ENCODE measurements at places on chromosomes 16 and 17.

- no peak for DNase-seq
Observed at GRCh38 chr17:57344261-57344660, 87.9 kb downstream of the MSI2 start.

DNA sequence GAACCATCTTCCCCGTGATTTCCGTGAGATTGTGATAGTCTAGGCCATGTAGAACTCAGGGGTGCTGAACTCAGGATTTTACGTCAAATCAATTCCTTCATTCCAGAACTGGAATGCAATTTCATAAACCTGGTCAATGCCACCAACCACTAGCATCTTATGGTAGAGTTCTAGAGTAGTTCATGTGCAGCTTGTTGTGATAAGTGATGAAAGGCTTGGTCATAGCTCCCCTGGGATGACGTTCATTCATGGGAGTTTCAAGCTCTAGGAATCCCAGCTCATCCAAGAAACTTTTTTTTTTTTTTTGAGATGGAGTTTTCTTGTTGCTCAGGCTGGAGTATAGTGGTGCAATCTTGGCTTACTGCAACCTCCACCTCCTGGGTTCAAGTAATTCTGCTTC lies 3.7 kb upstream of the DPEP2 start:
- DNase-seq = no peak

- DNase-seq = no peak
Observed at GRCh38 chr16:31186176-31186575, 6.2 kb downstream of the FUS start.

- no peak for DNase-seq
Observed at GRCh38 chr16:67425580-67425979, 5.3 kb upstream of the HSD11B2 start.

DNA sequence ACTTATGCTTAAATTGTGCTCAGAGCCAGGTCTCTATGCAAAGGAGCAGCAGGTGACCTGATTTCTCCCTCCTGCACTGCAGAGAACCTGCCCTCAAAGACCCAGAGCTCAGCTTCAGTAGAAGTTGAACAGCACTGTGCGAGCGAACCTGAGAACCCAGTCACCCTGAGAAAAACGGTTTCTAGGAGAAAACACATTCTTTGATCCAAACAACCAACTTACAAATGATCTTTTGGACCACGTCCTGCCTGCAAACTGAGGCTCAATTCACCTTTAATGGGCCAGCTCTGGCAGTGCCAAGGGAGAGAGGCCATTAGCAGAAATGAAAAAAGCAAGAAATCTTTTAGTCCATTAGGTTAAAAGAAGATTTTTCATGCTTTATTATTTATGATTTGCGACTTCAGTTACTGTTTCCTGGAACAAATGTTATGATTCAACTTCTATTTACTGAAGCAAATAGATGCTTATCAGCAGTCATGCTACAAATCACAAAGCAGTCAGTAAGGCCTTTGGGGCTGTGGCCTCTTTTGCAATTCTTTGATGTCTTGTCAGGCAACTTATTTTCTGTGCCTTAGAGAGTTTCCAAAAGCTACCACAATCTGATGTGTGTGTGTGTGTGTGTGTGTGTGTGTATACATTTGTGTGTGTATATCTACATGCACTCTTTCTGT lies 65.7 kb upstream of the LRRC37A3 start:
- no peak for DNase-seq

DNA sequence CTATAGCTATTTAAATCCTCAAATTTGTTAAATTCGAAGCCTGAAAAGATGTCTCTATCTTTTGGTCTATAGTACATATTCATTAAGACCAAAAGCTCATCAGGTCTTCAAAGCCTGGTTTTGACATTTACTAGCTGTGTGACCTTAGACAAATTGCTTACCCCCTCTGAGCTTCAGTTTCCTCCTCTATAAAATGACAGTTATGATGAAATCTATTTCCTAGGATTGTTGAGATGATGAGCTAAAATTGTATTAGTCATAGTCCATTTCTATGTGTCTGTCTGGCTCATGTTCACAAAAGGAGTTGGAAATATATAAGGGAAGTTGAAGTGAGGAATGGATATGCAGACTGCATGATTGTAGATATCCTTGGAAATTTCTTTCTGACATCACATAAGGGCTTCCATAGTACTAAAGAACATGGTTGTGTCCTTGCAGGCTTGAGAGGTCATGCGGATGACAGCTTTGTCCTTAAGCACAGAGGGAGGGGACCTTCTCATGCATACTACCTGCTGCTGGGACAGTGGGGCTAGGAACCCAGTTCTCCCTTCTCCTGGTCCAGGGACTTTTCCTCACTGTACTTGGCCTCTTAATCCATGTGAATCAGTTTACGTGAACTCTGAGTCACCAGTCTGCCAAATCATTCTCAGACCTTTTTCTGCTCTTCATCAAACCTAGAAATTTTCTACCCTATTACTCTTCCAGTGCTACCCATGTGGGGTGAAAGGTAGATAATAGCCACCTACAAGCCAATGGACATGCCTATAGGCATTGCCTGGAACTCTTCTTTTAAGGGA lies 487.5 kb upstream of the SALL1 start:
- DNase-seq = no peak

DNA sequence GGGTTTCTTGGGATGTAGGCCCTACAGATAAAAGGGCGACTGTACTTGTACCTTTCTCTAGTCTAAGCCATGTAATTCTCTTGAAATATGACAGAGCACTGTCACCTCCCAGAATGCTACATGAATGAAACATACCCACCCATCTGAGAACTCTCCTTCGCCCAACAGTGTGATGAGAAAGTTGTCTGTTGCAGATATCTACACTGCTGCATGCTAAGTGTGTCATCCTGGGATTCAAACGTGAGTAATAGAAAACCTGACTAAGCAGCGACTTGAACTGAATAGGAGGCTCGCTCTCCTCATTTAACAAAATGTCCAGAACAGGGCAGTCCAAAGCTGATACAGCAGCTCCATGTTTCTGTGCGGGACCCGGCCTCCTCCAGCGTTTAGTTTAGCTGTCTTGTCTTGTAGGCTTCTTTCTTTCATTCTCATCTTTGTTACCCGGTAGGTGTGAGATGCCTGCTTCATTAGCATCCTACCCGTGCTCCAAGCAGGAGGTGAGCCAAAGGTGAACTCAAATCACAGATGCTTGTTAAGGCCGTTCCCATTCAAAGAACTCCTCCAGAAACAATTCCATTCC lies 211.9 kb downstream of the PRKCA start:
- no peak for DNase-seq

DNA sequence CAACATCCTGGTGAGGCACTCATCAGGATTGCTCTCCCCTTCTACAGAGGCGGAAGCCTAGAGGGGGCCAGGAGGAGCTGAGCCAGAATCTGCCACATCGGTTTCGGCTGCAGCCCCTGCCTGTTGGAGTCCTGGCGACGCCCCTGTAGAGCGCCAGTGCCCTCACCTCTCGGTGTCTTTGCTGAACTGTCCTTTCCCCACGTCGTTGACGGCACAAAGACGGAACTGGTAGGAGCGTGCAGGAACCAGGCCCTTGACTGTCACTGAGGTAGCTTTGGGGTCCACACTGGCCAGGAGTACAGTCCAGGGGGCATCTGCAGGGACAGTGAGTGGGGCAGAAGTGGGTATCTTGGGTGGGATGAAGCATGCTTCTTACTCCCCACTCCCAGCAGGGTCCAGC lies 110.3 kb upstream of the CDC42EP4 start:
- DNase-seq = no peak

DNA sequence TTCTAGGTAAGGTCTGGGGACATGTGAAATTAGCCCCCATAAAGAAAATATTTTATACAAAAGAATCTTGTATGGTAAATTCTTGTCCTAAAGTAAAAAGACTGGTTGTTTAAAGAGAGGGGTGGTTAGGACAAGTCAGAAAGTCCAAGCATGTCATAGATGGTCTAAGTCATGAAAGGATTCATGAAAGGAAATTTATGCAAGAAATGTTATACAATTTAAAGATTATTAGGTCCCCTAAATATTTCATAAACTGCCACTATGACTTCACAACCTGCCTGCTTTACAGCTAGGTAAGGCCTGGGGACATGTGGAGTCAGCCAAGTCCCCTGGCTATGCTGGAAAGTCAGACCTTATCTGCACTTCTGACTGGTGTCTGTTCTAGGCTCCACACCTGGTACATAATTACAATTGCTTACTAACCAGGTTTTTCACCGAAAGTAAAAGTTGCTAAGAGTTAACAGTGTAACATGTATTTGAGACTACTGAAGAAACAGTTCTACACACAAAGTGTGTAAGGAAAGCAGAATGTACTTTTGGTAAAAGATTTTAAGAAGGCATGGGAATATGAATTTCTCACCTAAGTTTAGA lies 17.0 kb downstream of the N4BP1 start:
- no peak for DNase-seq

DNA sequence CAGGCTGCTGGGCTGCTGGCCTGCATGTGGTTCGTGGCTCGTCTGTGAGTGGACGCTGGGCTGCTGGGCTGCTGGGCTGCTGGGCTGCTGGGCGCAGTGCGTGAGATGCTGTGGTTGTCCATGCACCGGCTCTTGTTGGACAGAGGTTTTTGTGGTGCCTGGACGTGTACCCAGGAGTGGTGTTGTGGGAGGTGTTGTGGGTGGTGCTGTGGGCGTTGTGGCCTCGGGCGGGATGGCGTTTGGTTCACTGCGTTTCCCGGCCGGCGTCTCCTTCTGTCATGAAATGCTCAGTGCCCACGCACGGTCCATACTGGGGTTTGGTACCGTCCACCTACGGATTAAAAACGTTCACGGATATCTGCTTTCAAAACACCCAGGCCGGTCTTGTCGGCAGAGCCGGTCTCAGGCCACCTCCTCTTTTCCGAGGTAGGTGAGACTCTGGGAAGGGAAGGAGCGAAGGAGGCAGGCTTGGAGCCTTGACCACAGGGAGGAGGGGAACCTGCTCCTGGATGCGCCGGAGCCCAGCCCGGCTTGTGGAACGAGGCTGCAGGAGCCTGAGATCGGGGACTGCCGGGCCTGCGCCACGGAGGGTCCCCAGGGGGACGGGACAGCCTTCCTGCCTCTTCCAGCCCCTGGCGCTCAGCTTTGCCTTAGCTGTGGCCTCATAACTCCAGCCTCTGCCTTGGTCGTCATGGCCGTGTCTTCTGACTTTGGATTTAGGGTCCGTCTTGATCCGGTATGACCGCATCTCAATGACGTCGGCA lies 29.8 kb upstream of the GNG13 start:
- no peak for DNase-seq

GRCh38 chr16:84054916-84055315 lies 12.3 kb upstream of the SLC38A8 start:
- no peak for DNase-seq

- peak; percentile 74 for DNase-seq
Observed at GRCh38 chr17:74770498-74771318, 5.4 kb downstream of the NAT9 start.

GRCh38 chr16:85025781-85026653 lies 1.6 kb upstream of the KIAA0513 start:
- no peak for DNase-seq

DNA sequence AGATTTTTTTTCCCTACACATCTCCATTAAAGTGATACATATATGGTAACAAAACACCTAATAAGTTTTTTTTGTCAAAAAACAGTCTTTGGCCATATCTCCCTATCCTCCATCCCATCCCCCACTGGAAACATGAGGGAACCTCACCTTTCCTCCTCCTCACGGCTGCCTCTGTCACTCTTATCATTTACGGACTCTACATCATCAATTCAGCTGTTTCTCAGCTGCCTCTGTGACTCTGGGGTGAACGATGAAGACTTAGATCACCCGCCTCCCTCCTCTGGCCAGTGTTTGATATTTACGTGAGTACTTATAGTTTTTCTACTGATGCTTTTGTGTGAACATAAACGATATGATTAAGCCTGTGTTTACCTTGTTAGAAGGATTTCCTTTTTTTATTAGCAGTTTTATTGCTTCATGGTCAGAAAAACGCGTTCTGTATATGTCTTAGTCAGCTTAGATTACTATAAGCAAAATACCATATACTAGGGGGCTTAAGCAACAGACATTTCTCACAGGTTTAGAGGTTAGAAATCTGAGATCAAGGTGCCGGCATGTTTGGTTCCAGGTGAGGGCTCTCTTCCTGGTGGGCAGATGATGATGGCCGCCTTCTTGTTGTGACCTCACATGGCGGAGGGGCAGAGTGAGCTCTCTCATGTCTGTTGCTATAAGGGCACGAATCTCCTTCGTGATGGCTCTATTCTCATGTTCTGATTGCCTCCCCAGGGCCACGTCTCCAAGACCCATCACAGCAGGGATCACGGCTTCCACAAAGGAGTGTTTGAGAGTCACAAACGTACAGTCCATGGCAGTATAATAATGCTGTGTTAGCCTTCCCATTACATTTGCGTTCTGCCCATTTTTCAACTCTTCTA lies 32.1 kb downstream of the DNAH17 start:
- DNase-seq = no peak

DNA sequence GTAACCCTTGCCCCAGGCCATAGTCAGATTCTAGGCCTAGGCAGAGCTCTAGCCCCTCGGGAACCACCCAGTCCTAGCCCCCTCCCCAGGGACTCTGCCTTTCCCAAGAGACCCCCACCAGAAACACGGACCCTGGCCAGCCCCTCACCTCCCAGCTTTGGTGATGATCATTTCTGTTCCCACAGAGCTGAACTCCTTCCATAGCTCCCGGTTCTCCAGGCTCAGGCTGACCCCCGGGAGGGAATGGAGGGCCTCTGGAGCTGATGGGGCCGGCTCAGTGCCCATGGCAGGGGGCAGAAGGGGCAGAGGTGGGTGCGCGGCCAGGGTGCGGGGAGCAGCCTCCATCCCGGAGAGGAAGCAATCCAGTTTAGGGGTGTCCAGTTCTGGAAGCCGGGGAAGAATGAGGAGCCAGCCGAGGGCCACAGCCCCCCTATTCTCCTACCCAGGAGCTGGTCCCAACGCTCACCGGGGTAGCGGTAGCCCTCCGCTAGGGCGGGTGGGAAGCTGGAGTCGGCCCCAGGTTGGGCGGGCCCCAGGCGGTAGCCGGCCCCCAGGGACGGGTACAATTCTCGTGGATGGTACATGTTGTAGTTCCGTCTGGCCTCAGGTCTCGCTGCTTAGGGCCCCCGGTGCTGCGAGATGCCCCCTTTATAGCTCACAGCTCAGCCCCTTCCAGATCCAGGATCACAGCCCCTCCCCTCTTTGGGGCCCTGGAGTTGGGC lies 953 bp downstream of the TBX6 start:
- DNase-seq = no peak

DNA sequence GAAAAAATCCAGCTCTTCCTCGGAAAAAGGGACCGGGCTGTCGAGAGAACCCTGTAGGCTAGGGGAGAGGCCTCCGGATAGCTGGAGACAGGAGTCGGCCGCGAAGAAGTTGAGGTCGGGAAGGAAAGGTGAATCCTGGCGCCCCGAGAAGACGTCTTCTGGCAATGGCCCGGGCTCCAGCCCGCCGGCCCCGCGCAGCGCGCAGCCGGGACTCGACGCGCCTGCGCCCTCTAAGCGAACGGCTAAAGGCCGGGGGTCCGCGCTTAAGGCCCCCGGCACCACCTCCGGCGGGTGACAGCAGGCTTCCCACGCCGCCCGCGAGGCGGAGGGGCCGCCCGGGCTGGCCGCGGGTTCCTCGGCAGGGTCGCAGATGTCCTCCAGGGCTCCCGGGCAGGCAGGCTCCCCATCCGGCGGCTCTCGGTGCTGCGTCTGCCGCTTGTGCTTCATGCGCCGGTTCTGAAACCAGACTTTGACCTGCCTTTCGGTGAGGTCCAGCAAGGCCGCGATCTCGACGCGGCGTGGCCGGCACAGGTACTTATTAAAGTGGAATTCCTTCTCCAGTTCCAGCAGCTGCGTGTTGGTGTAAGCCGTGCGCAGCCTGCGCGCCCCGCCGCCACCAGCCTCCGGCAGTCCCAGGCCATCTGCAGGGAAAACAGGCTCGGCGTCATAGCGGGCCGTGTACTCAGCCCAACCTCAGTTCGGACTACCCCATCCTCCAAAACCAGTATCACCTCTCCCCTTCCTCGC lies 1.6 kb downstream of the HOXB2 start:
- DNase-seq = no peak

GRCh38 chr17:78629436-78629995 lies 52.3 kb upstream of the DNAH17 start:
- no peak for DNase-seq

- DNase-seq = no peak
Observed at GRCh38 chr17:46212634-46213435, 19.6 kb upstream of the KANSL1 start.
